CD4-positive, alpha-beta T cell treated with Interleukin-4 for 1 hour (primary cell): ENCODE measurements at places on chromosomes 16 and 17.

DNA sequence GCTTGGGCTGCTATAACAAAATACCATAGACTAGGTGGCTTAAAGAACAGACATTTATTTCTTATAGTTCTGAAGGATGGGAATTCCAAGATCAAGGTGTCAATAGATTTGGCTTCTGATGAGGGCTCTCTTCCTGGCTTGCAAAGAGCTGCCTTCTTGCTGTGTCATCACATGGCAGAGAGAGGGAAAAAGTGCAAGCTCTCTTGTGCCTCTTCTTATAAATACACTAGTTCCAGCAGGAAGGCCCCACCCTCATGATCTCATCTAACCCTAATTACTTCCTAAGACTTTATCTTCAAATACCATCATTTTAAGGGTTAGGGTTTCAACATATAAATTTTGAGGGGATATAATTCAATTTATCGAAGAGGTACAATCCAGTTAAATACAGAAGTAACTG, 30.6 kb downstream of the ABCA9 start:
- DNase-seq: no peak

GRCh38 chr17:51487947-51488346, 227.6 kb downstream of the UTP18 start:
- DNase-seq: no peak

DNA sequence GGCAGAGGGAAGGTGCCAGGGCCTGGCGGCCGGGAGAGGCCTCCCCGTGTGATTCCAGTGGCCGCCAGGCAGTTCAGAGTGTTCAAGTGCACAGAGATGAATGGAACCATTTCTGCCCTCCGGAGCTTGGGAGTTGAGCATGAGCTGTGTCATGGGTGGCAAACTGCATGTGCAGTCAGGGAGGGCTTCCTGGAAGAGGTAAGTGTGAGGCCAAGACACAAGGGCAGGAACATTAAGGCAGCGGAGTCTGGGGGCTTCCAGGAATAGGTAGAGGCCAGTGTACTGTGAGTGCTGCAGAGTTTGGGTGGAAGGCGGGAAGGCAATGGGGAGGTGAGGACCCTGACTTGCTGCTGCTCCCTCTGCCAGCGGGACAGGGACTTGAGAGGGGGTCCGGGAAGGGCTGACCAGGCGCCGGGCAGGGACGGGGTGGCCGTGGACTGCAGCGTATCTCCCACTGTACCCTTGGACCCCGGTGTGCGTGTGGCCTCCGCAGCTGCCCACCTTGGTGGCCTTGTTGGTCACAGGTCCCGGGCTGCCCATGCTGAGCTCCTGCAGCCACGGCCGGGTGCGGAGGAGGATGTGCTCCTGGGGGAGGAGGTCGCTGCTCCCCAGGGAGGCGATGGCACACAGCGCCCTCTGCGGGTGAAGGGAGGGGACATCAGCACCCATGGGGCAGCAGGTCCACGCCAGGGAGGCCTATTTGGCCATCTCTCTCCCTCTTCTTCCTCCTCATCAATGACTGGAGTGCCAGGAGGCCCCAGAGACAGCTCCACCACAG, 7.5 kb upstream of the CEP131 start:
- DNase-seq: no peak

DNA sequence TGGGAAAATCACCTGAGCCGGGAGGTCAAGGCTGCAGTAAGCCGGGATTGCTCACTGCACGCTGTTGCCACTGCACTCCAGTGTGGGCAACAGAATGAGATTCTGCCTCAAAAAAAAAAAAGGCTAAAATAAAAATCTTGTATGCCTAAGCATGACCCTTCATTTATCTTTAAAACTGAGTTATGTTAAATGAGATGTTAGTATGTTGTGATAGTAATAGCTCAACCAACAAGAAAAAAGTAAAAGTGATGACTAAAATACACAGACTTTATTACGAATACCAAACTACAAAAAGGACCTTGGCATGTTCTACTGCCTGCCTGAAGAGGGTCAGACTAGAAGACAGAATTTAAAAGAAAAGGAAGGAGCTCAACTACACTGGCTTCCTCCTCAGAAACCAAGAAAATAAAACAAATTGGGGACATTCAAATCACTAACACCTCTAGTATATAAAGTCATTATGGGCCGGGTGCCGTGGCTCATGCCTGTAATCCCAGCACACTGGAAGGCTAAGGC, 4.4 kb downstream of the SMURF2 start:
- DNase-seq: no peak

GRCh38 chr17:437545-437944, 84.9 kb upstream of the RPH3AL start:
- DNase-seq: no peak

- no peak for DNase-seq
Measured at GRCh38 chr16:27217256-27217655, 13.9 kb downstream of the KDM8 start.
